Stimulated activated CD8-positive, alpha-beta memory T cell treated with anti-CD3 and anti-CD28 coated beads, Interleukin-7, amount 100 ng/mL, for 4 hours (primary cell): ENCODE measurements at places on chromosomes 11 and 22.
A peak's percentile ranks its signal among the peaks of the same experiment; 100 is the strongest.

GRCh38 chr11:33942954-33943353 is 51.1 kb upstream of the LMO2 start:
- DNase-seq, result no peak

GRCh38 chr11:17129003-17129402 is 51.5 kb upstream of the RPS13 start:
- DNase-seq, result no peak

- peak; percentile 41 for DNase-seq
These were observed 32.1 kb upstream of the DGKZ start for GRCh38 chr11:46315033-46315738.

GRCh38 chr22:44926124-44926475 is 83.7 kb downstream of the PHF21B start:
- no peak for DNase-seq
